SW 1271 (cell line): ENCODE measurements at places on chromosomes 1 and 21.

GRCh38 chr1:32014948-32015273, 1.2 kb downstream of the KHDRBS1 start:
- DNase-seq: no peak

DNA sequence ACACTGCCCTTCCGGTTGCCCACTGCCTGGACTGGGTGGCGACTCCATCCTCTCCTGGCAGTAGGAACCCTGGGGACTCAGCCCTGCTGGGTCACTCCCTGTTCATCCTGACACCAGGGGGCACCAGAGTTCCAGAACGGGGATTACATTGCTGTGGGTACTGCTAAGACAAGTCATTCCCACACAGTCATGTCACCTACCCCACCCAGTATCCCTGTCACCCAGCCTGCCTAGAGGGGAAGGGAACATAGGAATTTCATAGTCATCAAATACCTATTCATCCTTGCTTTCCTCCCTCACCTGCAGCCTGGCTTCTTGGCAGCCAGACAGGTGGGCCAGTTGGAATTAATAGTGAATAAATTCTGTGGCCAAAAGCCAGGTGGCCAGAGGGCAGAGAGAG, 9.8 kb upstream of the SFN start:
- DNase-seq: peak; percentile 43

DNA sequence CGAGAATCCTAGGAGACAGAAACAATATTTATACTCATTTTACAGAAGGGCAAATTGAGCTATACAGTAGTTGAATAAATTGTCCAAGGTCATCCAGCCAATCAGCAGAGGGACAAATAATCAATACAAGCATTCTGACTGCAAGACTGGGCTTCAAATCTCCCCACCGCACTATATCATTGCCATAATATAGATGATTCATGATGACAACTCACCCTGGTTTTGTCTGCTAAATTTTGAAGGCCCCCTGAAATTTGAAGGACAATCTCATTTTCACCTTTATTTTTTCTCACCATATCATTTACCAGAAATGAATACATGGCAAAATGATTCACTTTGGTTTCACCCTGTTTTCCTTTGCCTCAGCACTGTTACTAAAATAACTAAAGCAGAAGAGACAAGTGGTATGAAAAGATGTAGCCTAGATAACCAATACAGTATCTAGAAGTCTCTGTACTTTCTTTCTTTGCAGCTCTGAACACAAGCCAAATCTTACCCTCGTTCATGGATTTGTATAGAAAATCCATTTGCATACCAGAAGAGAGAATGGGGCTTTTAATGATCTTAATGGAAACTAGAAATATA, 292.5 kb downstream of the TTLL7 start:
- no peak for DNase-seq

DNA sequence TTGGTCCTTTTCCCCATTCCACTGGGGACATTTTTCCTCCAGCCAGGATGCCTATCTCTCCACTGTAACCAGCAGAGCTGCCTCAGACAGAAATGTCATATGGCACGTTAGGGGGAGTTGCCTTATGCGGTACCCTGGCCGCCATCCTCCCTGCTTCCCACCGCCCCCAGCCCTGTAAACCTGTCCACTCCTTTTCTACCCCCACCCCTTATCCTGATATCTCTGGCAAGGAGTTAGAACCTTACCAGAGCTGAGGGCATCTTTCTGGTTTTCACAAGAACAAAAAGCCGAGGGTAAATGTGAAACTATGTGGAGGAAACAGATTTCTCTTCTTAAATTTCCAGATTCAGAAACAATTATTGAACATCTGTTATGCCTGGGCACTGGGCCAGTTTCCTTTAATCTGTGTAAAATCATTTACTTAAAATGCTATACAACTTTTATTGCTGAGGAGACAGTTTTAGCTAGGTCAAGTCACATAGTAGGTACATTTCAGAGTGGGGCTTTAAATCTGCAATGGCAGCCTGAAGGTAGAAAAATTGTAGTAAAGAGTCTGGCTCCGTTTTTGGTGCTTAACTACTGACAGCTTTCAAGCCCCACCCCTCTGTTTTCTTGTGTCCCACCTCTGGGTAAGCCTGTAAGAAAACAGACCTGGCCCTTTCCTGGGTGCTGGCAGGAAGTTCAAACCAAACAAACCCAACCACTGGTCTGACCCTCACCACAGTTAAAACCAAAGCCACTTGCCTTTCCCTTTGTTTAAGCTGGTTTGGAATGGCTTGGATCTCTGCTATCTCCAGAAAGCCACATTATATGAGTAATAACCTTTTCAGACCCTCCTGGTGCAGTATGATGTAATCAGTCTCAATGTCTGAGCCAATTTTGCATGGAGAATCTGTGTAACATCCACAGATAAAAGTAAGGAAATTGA, 319.0 kb downstream of the HHAT start:
- no peak for DNase-seq

DNA sequence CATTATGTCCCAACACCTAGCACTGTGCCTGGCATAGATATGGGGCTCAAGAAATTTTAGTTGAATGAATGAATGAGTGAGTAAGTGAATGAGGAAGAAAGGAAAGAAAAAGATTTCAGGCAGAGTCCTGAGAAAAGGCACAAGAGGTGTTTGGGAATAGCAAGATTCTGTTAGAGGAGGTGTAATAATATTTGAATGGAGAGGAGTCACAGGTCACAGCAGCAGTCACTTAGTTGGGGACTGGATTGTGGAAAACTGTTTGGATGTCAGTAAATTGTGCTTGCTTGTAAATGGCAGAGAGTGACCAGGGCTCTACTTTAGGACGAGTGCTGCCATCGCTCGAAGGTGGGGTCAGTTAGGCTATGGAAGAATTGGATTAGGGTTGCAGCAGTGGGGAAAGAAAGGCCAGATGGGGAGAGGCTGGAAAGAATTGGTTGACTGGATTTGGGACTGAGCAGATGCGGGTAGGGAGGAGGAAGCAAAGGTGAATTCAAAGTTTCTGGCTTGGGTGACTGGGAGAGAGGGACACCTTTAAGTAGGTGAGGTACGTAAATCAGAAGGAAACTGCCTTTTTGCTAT, 9.3 kb downstream of the CDC14A start:
- DNase-seq: no peak

DNA sequence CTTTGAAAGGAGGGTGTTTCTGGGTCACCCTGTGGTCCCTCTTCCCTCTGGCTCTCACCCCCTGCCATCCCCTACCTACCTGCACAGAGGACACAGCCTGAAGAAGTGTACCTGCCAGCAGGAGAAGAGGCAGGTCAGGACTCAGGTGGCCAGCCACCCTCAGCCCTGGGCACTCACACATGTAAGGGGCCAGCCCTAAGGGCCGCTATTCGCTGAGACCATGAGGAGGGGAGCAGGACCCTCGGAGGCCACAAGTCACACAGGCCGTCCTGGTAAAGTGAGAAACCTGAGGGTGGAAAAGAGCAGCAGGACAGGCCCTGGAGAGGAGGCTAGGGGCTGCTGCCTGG, 1.2 kb downstream of the ZNF692 start:
- no peak for DNase-seq

DNA sequence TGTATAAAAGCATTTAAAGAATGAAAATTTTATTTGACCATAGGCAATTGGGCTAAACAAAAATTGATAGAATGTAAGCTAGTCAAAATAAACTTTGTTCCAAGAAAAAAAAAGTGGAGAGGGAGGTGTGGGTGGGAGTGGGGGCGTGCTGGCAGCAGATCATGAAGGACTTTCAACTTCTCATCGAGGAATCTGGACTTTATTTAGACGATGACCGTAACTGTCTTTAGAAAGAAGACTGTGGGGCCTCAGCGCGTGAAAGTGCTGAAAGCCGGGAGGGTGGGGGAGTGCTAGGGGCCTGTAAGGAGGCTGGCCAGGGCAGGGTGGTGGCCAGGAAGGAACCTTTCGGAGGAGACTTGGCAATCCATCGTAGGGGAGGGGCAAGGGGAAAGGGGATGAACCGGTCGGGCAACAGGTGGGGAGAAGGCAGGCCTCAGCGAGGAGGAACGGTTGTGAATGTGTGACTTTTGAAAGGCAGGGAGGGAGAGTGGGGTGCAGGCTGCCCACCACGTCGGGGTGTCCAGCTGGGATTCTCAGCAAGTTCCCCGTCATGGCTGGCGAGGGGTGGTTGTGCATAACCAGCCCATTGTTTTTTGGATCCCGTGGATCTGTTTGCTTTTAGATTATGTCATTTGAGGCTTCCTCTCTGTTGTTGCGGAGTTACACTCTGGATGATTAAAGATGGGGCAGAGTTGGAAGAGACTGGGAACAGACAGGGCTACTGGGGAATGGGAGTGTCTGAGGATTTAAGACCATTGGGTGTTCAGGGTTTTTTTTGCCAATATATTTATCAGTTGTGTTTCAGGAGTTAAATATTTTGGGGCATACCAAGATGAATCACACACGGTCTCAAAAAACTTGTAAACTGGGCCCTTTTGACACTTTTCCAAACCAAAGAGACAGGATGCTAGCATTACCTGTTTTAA, 35.5 kb downstream of the HUNK start:
- no peak for DNase-seq

DNA sequence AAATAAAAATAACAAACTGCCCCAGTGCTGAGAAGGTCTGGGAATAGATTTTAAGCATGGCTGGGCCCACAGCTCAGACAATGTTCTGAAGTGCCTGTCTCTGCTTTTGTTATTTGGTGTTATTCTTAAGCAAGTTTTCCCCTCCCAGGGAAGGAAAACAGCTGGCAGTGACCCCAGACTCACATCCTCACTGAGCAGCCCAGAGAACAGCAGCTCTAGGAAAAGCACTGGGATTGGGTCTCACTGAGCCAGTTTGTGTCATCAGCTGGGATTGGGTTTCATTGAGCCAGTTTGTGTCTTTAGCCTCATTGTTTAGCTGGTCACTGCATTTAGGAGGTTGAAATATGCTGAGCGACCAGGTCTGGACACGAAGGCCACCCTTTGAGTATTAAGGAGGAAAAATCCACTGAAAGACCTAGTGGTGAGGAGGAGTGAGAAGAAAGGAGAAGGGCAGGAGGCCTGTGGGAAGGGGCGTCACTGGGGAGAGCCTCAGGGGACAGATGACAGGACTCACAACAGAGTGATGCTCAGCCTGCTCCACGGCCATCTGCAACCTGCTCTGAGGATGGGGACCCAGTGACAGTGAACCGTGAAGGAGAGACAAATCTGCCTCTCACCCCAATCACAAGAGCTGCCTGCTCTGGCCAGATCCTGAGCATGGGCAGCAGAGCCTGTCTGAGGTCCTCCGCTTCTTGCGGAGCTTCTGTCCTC, 103.8 kb downstream of the TOMM20 start:
- DNase-seq: no peak

GRCh38 chr1:31981972-31982371, 31.7 kb upstream of the KHDRBS1 start:
- no peak for DNase-seq

- DNase-seq: no peak
Observed at GRCh38 chr1:194295685-194296084, 1109.3 kb upstream of the B3GALT2 start.
